ENCODE measurements at places on chromosomes 5 and 9. TPM values are rescaled to one million over a fixed set of nuclear protein-coding genes. Genes with fewer than 3 reads are reported as not detected.

Gene IFNA21
- total RNA-seq: not detected

Gene LCN12
- total RNA-seq: 0.41 TPM

Gene ARID3C
- total RNA-seq: 0.17 TPM

Gene CAMLG
- 26.2 TPM for total RNA-seq

Gene RETREG1
- total RNA-seq: 0.09 TPM

Gene LARP1
- 207 TPM for total RNA-seq

GRCh38 chr5:56480705-56481427 lies 247.7 kb upstream of the ANKRD55 start:
- peak; percentile 2 for DNase-seq

DNA sequence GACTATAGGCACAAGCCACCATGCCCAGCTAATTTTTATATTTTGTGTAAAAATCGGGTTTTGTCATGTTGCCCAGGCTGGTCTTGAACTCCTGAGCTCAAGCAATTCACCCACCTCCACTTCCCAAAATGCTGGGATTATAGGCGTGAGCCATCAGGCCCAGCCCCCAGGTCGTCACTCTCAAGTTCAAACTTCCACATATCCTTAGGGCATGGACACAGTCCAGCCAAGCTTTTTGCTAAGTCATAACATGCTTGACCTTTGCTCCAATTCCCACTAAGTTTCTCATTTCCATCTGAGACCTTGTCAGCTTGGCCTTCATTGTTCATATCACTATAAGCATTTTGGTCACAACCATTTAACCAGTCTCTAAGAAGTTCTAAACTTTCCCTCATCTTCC lies 43.9 kb upstream of the ARAP3 start:
- no peak for DNase-seq

DNA sequence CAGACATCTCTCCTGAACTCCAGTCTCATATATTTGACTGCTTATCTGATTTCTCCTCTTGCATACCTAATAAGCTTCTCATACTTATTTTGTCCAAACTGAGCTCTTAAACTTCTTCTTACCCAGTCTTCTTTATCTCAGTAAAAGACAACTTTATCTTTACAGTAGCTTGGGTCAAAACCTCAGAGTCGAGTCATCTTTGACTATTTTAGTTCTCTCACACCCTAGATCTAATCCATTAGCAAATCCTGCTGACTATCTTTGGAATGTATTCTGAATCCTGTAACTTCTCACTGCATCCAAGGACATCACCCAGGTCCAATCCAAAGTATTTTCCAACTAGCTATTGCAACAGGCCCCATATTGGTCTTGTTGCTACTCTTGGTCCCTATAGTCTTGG lies 11.8 kb upstream of the JAK2 start:
- DNase-seq: peak; percentile 39

- peak; percentile 59 for DNase-seq
These were observed 74.1 kb upstream of the PIK3R1 start for GRCh38 chr5:68141494-68141893.
